ENCODE measurements at places on chromosomes 4 and X. TPM values are rescaled to one million over a fixed set of nuclear protein-coding genes. Genes with fewer than 3 reads are reported as not detected.

DNA sequence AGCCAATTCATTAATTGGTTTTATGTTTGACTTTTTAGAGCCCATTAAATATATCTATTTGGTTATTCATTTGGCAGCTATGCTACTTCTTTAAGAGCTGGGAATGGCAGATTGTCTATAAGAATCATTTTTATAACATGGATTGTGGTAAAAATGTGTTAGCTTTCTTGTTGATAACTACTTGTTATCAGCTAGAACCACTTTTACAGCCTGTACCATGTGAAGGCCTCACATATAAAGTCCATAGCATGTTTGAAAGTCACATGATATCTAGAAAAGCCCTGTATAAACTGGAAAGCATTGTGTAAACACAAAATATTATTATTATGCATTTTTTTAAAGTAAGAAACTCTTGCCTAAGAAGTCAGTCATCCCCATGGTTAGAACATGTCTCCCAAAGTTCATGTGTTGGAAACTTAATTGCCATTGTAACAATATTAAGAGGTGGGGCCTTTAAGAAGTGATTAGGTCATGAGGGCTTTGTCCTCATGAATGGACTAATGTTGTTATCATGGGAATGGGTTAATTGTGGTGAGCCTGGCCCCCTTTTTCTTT, 110.9 kb upstream of the BMP2K start:
- DNase-seq, result no peak

DNA sequence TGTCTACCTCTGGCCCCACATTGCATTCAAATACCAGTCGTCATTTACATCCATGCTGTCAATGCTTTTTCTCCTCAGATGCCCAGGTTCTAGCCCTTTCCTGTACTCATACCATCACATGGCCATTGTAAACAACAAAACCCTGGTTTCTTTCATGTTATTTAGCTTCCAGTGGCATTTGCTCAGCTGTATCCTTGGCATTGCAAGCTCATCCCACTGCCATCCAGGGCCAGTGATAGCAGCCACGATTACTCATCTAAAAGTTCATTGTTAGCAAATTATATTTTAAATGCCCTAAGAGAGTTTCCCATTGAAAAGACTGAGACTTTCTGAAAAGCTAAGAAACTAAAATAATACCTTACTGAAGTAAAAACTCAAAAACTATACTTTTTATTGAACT, 34.0 kb downstream of the VEGFC start:
- DNase-seq, result peak; percentile 50

DNA sequence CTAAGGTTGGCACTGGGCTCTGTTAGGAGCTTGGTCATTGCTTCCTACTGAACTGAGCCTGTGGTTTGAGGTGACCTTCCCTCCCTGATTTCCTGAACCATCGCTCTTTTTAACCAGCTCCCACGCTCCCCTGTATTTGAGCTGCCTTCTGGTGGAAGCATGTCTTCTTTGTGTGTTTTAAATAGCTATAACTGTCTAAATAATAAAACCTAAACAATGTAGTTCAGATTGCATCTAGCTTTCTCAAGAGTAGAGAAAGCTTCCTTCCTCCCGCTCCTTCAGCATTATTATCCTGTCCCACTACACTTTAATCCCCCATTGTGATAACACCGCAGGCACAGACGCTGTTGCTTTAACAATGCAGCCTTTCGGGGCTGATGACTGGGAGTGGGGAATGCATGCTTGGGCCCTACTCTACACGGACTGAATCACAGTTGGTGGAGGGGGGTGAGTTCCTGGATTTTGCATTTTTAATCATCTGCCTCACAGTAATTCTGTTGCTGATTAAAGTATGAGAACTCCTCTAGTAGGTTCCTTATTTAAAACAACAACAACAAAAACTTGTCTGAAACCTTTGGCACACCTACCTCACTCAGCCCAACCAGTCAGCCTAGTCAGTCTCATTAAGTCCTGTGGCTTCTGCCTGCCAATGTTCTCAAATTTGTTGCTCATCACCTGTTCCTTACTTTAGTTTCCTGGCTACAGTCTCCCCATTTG, 6.6 kb downstream of the SMS start:
- DNase-seq, result peak; percentile 77

GRCh38 chrX:7351926-7352325, 204.0 kb upstream of the PUDP start:
- DNase-seq, result peak; percentile 27

GRCh38 chr4:13546941-13547484, 2.7 kb upstream of the NKX3-2 start:
- DNase-seq, result no peak

GRCh38 chr4:75869100-75869499, 33.2 kb downstream of the PPEF2 start:
- DNase-seq, result no peak

DNA sequence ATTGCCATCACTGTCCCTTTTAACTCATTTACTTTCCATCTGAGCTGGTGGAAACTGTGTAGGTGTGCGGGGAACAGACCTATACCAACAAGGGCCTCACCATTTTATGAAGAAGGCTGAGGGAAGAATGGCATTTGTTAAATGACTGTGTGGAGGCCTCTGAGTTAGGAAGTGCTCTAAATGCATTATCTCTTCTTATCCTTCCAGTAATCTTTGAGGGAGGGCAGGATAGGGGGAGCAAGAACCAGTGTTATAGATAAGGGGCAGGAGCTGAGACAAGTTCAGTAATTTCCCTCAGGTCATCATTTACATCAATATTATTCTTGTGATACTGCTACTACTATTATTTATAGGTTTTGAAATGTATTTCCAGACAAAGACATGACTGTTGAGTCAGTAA, 122.4 kb upstream of the PDLIM3 start:
- DNase-seq, result no peak

Gene LEF1
- total RNA-seq, result not detected

Gene PNMA5
- total RNA-seq, result not detected
